ENCODE measurements at places on chromosomes 3 and 15. TPM values are rescaled to one million over a fixed set of nuclear protein-coding genes. Genes with fewer than 3 reads are reported as not detected.

The RCN2 gene
- 30.7 TPM for total RNA-seq

The CCDC9B gene
- total RNA-seq: 1.4 TPM

The FBXO40 gene
- total RNA-seq: not detected

The LRRK1 gene
- total RNA-seq: 2.7 TPM

The MESP2 gene
- total RNA-seq: not detected

The PAK6 gene
- total RNA-seq: not detected

The GOLGA6L9 gene
- 7.4 TPM for total RNA-seq

- no peak overlapping the region for H3K27ac ChIP-seq
- peaks cover 49% of the 10 kb centered on the region for H3K4me1 ChIP-seq
- DNase-seq: no peak
- H3K4me3 ChIP-seq: peak overlapping the region; percentile 2
Observed at GRCh38 chr3:134239538-134239937, 11.1 kb downstream of the RYK start.

DNA sequence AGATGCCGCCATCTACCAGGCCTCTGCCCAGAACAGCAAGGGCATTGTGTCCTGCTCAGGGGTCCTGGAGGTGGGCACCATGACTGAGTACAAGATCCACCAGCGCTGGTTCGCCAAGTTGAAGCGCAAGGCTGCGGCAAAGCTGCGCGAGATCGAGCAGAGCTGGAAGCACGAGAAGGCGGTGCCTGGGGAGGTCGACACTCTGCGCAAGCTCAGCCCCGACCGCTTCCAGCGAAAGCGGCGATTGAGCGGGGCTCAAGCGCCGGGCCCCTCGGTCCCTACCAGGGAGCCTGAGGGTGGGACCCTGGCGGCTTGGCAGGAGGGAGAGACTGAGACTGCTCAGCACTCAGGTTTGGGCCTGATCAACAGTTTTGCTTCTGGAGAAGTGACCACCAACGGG lies 22.6 kb downstream of the ALPK3 start:
- no peak overlapping the region for H3K27ac ChIP-seq
- H3K27me3 ChIP-seq: peaks cover 2% of the 10 kb centered on the region
- H3K36me3 ChIP-seq: no peaks in the 10 kb centered on the region
- no peaks in the 10 kb centered on the region for H3K4me1 ChIP-seq
- no peak overlapping the region for H3K4me3 ChIP-seq

DNA sequence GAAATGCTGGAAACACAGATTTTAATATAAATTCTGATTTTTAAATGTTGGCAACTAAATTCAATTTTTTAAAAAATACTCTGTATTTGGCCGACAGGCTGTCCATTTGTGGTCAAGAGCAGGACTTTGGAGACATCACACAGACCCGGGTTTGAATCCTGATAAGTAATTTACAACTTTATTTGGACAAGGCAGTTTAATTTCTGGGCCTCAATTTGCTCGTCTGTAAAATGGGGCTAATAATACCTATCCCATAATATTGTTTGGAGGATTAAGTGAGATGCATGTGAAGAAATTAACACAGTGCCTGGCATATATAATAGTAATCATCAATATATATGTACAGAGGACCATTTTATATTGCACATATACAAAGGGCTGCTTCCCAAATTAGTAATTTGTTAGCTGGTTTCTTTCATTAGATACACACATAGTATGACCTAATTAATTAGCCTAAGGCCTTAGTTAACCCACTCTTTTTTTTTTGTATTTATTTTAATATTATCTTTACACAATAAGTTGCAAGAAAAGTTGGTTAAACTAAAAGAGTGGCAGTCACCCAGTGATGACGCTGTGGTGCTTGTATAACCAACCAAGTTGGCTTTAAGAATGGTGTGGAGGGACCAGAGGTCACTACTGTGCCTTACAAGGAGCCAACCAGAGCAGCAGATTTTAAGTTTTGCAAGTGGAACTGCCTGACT lies 665 bp downstream of the PIGB start:
- no peak for DNase-seq
- peak overlapping the region; percentile 98 for H3K4me3 ChIP-seq
- H3K27me3 ChIP-seq: no peaks in the 10 kb centered on the region
- peaks cover 59% of the 10 kb centered on the region for H3K4me1 ChIP-seq

- DNase-seq: no peak
- H3K36me3 ChIP-seq: no peaks in the 10 kb centered on the region
- no peak overlapping the region for H3K4me3 ChIP-seq
Observed at GRCh38 chr3:134928392-134928791, 133.3 kb downstream of the EPHB1 start.

DNA sequence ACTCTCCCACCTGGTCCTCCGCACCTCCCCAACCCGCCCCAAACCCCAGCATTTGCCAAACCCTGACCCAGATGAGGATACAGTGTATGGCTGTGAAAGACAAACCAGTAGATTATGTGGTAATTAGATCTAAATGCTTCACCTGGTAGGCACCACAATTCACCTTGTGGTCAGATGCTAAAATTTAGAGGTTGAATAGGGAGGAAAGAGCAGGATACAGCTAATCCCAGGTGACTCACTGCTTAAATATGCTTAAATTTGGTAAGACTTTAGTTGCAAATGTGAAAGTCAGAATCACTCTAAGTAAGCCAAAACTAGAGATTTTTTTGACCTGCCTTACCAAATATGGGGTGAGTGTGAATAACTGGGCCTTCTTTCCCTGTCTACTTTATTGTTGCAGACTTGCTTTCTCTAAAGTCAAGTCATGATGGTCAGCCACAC lies 105.5 kb downstream of the MME start:
- no peak overlapping the region for H3K27ac ChIP-seq
- H3K4me1 ChIP-seq: no peaks in the 10 kb centered on the region
- H3K4me3 ChIP-seq: no peak overlapping the region
- H3K36me3 ChIP-seq: no peaks in the 10 kb centered on the region
- H3K27me3 ChIP-seq: no peaks in the 10 kb centered on the region

DNA sequence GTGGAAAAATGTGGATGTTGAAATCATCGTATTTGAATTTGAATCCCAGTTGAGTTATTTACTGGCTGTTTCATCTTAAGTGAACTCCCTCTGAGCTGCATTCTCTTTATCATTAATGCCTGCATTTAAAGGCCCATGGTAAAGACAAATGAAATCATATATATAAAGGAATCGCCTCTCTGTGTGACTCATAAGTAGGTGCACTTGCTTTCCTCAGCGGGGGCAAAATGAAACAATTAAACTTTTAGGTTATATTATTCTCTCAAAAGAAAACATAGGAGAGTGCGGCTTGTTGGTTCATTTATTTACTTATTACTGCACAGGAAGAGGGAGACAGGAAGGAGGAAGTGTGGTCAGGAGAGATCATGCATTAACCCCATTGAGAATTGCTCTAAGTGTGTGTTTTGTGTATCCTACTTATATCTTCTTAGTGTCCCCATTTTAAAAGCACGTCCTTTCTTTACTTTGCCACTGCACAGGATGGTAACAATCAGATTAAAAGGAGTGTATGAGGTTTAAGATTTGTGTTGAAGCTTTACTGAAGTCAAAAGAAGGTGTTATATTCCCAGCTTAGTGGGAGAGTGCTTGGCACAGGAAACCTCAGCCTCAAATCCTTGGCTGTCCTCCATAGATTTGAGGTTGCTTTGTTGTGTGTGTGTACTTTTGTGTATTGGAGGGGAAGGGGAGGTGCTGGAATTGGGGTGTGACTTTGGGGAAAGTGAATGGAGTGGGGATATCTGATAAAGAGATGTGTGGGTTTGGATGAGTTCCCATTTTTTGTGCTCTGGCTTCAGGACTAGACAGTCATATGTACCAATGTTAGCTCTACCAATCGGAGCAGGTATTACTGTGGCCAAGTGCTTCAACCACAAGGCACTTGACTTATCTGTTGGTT lies 595.8 kb upstream of the NR2F2 start:
- H3K27ac ChIP-seq: peak overlapping the region; percentile 86
- no peaks in the 10 kb centered on the region for H3K27me3 ChIP-seq
- peak overlapping the region; percentile 16 for H3K4me3 ChIP-seq
- no peaks in the 10 kb centered on the region for H3K36me3 ChIP-seq
- H3K4me1 ChIP-seq: peaks cover 35% of the 10 kb centered on the region

DNA sequence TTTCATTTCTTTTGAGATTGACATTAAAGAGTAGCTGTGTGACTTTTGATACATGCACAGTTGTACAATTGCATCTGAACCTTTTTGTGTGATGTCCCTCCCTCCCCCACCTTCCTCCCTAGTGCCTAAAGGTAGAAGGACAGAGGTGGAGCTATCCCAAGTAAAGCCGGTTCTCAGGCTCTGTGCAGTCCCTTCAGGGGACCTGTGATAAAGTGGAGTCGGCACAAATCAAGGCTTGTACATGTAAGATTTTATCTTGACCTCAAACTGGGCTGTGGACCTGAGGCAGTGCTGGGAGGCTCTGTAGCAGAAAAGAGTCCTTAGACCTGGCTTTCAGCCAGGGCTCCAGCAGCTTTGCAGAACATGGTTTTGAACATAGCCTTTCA lies 55.5 kb upstream of the CMTM7 start:
- no peak for DNase-seq
- H3K4me3 ChIP-seq: peak overlapping the region; percentile 51
- H3K27ac ChIP-seq: peak overlapping the region; percentile 82
- no peaks in the 10 kb centered on the region for H3K27me3 ChIP-seq

- H3K27ac ChIP-seq: peak overlapping the region; percentile 32
- no peak for DNase-seq
- peak overlapping the region; percentile 44 for H3K4me3 ChIP-seq
- peaks cover 2% of the 10 kb centered on the region for H3K27me3 ChIP-seq
Observed at GRCh38 chr3:130850044-130850797, 43.7 kb upstream of the ATP2C1 start.

GRCh38 chr3:57787867-57788623 lies 31.9 kb downstream of the SLMAP start:
- H3K27me3 ChIP-seq: no peaks in the 10 kb centered on the region
- DNase-seq: no peak
- H3K36me3 ChIP-seq: peaks cover 6% of the 10 kb centered on the region
- H3K27ac ChIP-seq: no peak overlapping the region
- no peak overlapping the region for H3K4me3 ChIP-seq

Data from naive thymus-derived CD8-positive, alpha-beta T cell (primary cell).